Sigmoid colon (tissue), 7 donors: ENCODE measurements at places on chromosomes 13 and 19. TPM values are rescaled to one million over a fixed set of nuclear protein-coding genes. Genes with fewer than 3 reads are reported as not detected.

GRCh38 chr13:113129480-113129879 lies 6.9 kb downstream of the F10 start:
- no peak overlapping the region for H3K27ac ChIP-seq
- H3K36me3 ChIP-seq = no peaks in the 10 kb centered on the region
- no peak overlapping the region for H3K4me3 ChIP-seq
- DNase-seq = no peak
- H3K27me3 ChIP-seq = peaks cover 4% of the 10 kb centered on the region
- H3K4me1 ChIP-seq = peaks cover 8% of the 10 kb centered on the region

DNA sequence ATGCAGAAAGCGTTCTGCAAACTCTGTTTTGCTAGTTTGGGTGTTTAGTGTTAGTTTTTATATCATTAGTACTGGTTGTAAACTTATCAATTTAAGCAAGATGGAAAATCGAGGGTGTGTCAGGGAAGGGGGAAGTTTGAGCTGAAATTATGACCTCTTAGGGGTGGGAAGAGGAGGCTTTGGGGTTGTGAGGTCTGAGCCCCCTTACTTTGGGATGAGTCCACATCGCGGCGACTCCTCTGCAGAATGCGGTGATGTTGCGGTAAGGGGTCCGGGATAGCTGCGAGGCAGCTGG lies 743 bp upstream of the NDUFS7 start:
- peaks cover 30% of the 10 kb centered on the region for H3K4me1 ChIP-seq
- H3K27ac ChIP-seq = peak overlapping the region; percentile 93
- H3K27me3 ChIP-seq = no peaks in the 10 kb centered on the region
- no peak overlapping the region for H3K4me3 ChIP-seq
- DNase-seq = no peak

DNA sequence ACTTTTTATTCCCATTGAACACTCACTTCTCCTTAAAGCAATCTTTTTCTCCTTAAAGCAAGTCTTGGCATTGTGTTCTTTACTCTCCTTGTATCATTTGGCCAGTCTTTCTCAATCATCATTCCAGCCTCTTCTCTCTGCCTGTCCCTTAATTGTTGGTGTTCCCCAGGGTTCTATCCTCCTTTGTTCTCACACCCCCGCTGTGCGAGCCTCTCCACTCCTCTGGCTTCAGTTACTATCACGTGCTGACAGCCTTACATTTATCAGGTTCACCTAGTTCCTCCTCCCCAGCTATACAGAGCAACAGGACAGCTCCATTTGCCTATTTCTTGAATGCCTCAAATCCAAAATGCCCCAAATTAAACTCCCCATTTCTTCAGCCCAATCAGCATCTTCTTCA lies 24.6 kb downstream of the CYSLTR2 start:
- H3K4me1 ChIP-seq = no peaks in the 10 kb centered on the region
- no peaks in the 10 kb centered on the region for H3K36me3 ChIP-seq

GRCh38 chr19:10206226-10206885 lies 11.6 kb upstream of the DNMT1 start:
- no peak overlapping the region for H3K27ac ChIP-seq
- H3K36me3 ChIP-seq = no peaks in the 10 kb centered on the region
- H3K4me1 ChIP-seq = no peaks in the 10 kb centered on the region
- H3K27me3 ChIP-seq = no peaks in the 10 kb centered on the region
- no peak overlapping the region for H3K4me3 ChIP-seq

GRCh38 chr13:48879432-48879831 lies 96.3 kb upstream of the FNDC3A start:
- H3K36me3 ChIP-seq = no peaks in the 10 kb centered on the region
- no peak overlapping the region for H3K27ac ChIP-seq
- no peak for DNase-seq
- no peaks in the 10 kb centered on the region for H3K4me1 ChIP-seq

FBN3 gene
- polyA plus RNA-seq = 0.06 TPM

DNA sequence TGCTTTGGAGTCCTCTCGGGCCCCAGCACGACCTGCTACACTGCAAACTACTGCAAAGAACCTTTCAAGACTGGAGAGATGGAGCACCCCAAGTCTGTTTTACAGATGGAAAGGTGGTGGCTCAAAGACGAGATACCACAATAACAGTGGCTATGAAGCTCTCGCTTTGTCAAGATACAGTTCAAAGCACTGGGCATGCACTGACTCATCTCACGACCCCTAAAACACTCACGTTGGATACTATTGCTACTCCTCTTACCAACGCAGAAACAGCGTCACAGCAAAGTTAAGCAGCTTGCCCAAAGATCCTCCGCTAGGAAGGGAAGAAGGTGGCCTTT lies 24.0 kb upstream of the LAIR1 start:
- no peaks in the 10 kb centered on the region for H3K4me1 ChIP-seq
- H3K4me3 ChIP-seq = peak overlapping the region; percentile 20
- H3K27ac ChIP-seq = peak overlapping the region; percentile 42
- H3K27me3 ChIP-seq = no peaks in the 10 kb centered on the region

GRK1 gene
- 0.10 TPM for polyA plus RNA-seq

DNA sequence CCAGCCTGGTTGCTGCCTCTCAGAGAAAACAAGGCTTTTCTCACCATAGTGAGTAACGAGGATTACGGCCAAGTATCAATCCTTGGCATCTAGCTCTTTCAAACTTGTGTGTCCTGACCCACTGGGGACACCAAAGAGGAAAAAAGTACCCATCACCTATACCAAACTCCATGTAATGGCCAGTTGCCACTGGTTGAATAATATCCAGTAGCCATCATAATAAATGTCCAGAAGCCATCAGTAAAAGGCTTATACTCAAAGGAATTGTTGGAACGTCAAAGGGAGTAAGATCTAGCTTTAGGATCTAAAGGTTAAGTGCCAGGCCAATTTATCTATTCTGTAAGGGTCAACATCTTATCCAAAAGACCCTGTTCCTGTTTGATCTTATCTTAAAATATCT lies 91.1 kb downstream of the PTPRS start:
- no peak overlapping the region for H3K4me3 ChIP-seq
- no peak for DNase-seq
- peaks cover 2% of the 10 kb centered on the region for H3K36me3 ChIP-seq
- no peaks in the 10 kb centered on the region for H3K4me1 ChIP-seq
- H3K27me3 ChIP-seq = no peaks in the 10 kb centered on the region
- H3K27ac ChIP-seq = no peak overlapping the region

DDX39A gene
- polyA plus RNA-seq = 161 TPM
